ENCODE measurements at places on chromosomes 3 and 15.

GRCh38 chr3:32992310-32992686 is 40.9 kb downstream of the CCR4 start:
- DNase-seq, result no peak

DNA sequence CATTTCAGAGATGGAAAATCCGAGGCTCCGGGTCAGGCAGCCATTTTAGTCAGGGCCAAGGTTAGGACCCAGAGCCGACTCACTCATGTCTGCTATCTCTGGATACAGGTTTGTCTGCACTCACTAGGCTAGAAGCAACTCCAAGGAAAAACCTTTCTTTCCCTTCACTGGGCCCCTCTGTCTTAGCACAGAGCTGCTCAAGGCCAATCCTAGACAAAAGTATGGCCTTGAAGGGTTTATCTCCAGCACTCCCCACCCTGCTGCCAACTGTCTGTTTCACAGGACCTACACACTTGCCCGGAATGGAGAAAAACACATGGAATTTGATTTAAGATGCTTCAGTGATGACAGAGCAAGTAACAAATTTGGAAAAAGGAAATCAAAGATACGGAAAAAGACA is 25.6 kb downstream of the ACAN start:
- DNase-seq, result no peak

- DNase-seq, result no peak
Measured at GRCh38 chr15:87764461-87765240, 491.9 kb downstream of the NTRK3 start.

DNA sequence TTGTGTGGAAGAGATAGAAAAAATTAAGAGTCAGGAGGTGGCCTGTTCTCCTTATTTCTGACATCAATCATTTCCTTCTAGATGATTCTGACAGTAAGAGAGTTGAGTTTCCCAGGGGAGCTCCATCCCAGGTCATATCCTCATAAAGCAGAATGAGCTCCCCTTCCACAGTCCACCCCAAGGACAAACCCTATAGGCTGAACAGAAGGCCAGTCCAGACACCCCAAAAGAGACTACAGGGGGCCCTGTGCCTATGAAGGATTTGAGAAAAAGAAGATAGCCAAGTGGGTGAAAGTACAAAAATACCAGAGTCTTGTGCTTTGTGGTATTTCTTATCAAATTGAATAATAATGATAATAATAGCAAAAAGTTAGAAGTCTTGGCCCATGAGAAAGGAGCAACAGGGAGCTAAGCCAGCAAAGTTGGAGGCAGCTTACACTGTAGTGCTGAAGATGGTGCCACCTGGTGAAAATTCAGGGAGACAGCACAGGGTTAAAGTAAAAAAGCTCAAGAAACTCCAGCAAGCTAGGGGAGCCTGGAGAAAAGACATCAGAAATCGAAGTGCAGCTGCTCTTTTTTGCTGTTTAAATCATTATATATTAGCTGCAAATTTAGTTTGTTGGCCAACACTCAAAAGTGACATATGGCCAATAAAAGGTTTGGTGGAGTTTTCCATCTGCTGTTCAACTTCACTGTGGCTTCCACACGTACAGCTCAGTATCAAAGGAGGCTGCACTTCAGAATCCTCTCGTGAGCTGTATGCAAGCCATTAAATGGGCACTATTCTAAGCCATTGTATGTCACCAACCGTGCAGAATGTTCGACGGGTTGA is 35.8 kb upstream of the SLC24A5 start:
- DNase-seq, result no peak

DNA sequence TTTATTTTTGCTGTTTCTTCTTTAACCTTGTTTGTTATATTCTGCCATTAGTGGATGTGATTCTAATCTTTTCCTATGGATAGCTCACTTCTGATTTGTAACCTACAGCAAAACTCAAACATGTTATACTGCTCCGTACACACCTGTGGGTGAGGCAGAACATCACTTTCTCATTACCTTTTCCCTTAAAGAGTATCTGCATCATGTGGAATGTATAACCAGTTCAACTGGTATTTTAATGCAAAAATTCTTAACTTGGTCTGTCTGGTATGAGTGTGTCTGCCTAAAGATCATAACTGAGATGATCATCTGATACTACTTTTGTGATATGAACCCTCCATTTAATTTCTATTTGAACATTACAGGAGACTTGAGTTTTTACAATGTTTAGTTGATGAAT is 13.0 kb upstream of the UPK1B start:
- no peak for DNase-seq

DNA sequence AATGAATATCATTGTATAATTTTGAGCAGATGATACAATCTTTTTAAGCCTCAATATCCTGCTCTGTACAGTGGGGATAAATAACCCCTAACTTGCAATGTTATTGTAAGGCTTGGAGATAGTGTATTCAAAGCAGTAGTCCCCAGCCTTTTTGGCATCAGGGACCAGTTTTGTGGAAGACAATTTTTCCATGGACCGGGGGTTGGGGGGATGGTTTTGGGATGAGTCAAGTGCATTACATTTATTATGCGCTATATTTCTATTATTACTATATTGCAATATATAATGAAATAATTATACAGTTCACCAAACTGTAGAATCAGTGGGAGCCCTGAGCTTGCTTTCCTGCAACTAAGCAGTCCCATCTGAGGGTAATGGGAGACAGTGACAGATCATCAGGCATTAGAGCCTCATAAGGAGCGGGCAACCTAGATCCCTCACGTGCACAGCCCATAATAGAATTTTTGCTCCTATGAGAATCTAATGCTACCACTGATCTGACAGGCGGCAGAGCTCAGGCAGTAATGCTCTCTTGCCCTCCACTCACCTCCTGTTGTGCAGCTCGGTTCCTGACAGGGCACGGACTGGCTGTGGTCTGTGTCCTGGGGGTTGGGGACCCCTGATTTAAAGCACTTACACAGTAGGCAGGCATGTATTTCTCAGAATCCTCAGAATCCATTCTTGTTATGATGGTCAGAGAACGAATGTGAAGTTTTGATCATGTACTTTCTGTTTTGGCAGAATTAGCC is 102.2 kb downstream of the PTPRG start:
- no peak for DNase-seq

DNA sequence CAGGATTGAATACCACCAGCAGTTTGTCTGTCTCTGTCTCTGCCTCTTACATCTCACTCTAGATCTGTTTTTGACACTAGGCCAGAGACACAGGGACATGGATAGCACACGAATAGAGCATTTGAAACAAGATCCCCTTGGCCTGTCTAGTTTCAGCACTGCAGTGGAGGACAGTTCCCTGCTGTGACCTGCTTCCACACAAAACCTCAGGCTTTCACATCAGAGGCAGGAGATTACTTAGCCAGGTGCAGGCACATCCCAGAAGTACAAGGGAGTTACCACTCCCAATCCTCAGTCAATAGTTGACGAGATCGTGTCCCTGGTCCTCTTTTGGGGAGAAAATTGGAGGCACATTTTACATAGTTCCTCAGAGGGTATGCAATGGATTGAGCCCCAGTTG is 34.0 kb upstream of the CCK start:
- DNase-seq, result peak; percentile 37

DNA sequence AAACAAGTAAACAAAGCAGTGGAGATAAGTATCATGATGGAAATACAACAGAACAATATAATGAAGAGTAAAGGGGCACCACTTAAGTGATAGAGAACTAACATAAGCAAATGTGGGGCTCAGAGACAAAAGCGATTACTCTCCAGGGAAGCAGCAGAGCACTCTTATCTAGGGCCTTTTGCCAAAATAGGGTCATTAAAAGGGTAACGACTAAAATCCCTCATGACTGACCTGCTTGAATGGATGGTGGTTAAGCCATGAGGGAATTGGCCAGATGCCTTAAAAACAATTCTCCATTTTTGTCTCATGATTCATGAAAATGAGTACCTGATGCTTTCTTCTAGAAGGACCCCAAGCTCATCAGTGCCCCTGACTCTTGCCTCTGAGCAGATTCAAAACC is 3.2 kb upstream of the SLC7A14 start:
- no peak for DNase-seq

GRCh38 chr15:79615754-79616153 is 183.6 kb downstream of the MINAR1 start:
- DNase-seq, result no peak

GRCh38 chr15:99176757-99177156 is 71.9 kb downstream of the SYNM start:
- no peak for DNase-seq

DNA sequence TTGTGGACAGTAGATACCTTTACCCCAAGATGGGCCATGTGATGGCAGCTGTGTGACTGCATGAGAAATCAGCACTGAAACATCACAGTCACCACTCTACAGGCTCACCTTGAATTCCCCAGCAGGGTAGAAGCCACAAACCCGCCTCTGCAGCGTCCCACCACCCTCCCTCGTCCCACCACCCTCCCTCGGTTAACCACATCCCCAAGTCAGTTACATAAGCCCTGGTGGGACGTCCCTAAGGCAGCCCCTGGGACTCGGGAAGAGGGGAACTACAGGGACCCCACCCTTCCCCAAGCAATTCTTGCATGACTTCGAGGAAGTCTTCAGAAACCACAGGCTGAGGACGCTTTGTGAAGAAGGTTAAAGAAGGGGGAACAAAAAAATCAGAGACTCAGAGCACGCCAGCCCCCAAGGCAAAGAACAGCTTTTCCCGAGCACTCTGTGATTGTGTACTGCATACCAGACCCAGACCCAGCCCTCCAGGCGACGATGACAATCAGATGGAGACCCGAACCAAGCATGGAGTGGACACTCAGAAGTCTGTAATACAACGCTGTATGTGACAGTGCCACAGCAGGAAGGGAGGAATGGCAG is 60.5 kb downstream of the SH3BP5 start:
- no peak for DNase-seq

DNA sequence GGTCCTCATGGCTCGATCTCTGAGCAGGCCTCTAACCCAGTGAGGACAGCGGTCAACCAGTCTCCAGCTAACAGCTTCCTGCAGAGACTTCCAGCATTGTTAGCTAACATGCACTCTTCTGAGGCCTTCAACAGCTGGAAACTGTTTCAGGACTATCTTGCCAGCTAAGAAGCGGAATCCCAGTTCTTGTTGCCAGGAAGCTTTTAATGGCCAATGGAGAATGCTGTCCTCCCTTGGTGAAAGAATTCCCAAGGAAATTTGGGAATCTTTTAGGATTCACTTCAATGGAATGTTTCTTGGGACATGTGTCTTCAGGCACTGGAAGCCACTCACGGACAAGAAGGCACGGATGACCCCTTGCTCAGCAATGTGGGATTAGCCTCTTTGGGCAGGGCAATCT is 91.7 kb downstream of the CEMIP start:
- no peak for DNase-seq

- no peak for DNase-seq
Measured at GRCh38 chr3:82130046-82130445, 368.6 kb upstream of the GBE1 start.

GRCh38 chr3:129657261-129658046 is 51.0 kb upstream of the PLXND1 start:
- no peak for DNase-seq

GRCh38 chr3:171845481-171846284 is 2.5 kb downstream of the TMEM212 start:
- DNase-seq, result no peak

- DNase-seq, result no peak
Measured at GRCh38 chr3:153744889-153745288, 376.3 kb upstream of the ARHGEF26 start.

- DNase-seq, result no peak
Measured at GRCh38 chr3:154972951-154973350, 107.2 kb upstream of the MME start.

DNA sequence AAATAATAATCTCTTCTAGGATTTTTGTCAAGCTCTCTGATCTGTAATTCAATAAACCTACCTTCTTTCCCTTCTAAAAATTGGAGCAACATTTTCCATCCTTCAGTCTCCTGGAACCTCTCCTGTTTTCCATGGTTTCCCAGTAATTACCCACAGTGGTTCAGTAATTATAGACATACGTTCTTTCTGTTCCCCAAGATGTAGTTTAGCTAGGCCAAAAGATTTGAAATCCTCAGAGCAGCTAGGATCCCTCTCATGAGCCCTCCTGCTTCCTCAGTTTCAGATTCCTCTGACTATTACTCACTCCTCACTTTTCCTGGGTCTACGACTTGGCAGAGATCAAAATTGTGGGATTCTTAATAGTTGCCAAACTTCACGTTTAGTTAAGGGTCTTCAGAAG is 76.9 kb upstream of the IGSF10 start:
- DNase-seq, result no peak

GRCh38 chr3:126199256-126199655 is 18.9 kb upstream of the ALDH1L1 start:
- no peak for DNase-seq

GRCh38 chr3:194422188-194422587 is 23.1 kb upstream of the GP5 start:
- no peak for DNase-seq

DNA sequence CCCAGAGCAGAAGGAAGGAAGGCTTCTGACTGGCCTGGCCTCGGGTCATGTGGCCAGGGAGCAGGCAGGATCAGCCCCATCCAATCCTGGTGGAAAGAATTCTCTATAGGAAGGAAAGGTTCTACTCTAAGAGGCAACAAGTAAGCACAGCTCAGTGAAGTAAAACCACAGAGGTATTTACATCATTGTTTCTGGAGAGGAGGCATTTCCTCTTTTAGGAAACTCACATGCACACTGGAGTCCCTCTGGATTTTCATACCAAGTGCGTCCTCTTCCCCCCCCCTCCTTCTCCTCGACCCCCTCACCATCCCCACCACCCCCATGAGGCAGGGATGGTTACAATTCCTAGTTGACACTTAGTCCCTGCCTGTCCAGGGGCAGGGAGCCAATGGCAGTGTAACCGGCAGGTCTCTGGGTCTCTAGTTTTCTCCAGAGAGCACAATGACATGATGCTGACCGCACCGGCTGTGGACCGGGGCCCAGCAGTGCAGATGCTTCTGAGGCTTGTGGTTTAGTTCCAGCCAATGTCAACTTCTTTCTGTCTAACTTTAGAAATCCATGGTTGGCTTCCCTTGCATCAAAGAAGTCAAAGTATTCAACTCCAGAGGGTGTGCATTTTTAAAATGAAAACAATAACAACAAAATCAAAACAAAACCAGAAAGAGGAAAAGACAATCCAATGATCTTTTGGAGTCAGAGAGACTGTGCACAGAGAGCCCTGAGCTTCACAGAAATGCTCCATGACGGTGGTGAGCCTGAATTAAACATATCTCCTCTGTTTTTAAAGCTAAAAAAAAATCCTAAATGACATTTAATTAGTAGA is 230.3 kb upstream of the TLE3 start:
- DNase-seq, result no peak

GRCh38 chr3:13506680-13507079 is 26.6 kb downstream of the HDAC11 start:
- no peak for DNase-seq

GRCh38 chr15:88710027-88710715 is 71.4 kb downstream of the ISG20 start:
- no peak for DNase-seq

All from left renal pelvis (tissue), 4 donors.